NCI-H2107 (cell line): ENCODE measurements at places on chromosomes 1 and 21.

DNA sequence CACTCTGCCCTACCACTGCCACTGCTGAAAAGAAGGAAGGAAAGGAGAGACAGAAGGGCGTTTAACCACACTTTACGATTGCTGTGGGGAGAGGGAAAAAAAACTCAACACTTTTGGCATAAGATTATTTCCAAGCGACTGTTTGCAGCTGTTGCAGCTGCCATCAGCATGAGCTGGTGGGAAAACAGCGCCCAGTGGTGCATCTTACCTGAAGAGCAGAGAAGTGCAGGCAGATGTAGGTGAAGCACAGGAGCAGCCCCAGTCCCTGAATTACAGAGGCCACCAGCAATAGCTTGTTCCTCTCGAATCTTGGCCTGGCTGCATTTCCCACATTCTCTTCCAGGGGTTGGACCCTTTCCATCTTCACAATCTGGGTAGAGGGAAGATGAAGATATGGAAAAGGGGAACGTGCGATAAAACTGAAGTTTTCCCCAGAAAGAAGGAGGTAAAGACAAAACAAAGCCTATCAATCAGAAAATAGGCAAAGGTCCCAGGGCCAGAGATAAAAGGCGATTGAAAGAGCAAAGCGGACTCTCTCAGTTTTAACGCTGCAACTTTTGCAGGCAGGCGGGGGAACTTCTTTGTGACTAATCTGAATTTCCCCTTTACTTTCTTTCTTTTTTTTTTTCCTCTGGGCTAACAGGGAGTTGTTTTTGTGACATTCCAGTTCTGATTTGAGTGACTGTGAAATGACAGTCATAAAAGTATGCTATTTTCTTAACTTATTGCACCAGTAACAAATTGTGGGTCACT, at the start of gene TNFSF4:
Gene TNFSF4 (minus strand): TSS at position 516 of the 753 bp plus-strand sequence. CDS start 155 bp downstream, at position 361.
- DNase-seq = no peak

GRCh38 chr1:6145396-6145750, 34.7 kb downstream of the CHD5 start:
- DNase-seq = no peak

DNA sequence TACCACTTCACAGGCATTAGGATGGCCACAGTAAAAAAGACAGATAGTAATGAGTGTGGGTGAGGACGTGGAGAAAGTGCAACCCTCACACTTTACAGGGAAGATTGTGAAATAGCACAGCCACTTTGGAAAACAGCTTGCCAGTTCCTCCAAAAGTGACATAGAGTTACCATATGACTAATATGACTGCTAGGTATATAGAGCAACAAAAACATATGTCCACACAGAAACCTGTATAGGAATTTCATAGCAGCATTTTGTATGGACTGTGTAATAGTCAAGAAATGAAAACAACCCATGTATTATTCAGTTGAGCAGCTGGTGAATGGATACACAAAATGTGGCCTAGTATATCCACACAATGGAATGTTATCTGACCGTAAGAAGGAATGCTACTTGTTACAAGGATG, 30.4 kb upstream of the LBR start:
- DNase-seq = no peak

- no peak for DNase-seq
Observed at GRCh38 chr21:32717851-32718316, 9.9 kb downstream of the SYNJ1 start.

DNA sequence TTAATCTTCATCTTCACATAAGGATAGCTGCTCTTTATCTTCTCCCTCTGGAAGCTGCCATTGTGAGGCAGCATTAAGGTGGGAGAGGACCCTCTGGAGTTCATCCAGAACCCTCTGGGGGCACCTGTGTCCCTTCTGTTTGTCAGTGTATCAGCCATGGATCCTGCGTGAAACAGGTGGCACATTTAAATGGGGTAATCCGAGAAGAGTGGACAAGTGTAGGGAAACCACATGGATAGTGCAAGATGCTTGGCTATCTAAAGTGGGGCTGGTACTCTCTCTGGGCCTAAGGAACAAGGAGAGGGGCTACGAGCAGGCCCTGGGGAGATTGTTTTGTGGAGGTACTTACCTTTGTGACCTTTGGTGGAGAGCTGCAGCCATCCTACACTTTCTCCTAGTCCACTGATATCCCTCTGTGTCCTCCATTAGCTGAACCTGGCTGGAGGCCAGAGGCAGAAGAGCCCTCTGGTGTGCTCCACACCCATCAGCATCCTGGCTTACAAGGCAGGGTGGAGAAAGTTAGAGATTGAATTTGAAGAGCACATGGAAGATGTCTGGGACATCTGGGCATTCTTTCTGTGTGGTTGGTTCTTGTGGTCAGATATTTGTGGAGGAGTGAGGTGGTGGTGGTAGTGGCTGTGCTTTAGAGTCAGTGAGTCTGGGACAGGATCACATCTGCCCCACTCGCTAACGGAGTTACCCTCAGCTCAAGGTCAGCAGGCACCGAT, 117.7 kb downstream of the FGGY start:
- DNase-seq = no peak

DNA sequence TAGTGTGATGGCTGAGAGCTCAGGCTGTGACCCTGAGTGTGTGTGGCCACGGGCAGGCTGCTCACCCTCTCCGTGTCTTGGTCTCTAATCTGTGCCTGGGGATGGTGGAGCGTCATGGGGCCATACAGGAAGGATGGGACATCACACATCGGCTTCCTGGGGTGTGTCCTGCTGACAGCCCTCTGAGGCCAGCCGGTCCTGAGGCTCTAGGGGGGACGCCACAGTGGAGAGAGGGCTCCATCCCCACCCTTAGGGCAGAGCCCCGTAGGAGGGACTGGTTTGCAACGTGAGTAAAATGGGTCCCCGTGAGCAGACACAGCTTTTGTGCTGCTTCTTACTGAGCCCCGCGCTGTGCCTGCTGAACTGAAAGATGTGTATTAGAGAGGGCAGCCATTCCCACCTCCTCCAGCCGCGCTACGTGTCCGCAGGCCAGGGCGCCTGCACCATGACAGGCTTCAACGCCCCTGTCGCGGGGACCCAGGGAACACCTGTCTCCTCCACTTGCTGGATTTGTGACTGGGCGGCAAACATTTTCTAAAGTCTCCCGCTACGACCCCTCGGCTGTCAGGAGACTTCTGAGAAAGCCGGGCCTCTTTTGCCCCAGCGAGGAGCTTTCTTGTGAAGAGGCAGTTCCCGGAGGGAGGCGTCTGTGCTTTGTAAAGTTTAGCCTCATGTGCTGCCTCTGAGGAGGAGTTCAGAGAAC, 8.1 kb downstream of the COL18A1 start:
- no peak for DNase-seq

- no peak for DNase-seq
Observed at GRCh38 chr1:224383218-224383617, 26.5 kb downstream of the CNIH4 start.

GRCh38 chr1:205440476-205441317, 15.1 kb downstream of the BLACAT1 start:
- peak; percentile 87 for DNase-seq

DNA sequence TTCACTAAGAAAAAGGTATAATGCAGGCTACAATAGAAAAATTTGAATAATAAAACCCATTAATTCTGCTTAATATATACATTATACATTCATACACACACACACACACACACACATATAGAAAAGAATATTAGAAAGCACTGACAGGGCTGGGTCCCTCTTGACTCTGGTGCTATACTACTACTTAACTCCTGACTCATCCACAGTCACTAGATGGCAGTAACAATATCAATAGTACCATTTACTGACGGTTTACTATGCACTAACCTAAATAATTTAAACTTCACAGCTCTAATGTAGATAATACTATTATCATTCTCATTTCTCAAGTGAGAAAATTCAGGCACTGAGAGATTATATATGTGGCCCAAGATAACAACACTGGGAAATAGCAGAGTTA, 87.5 kb downstream of the COP1 start:
- DNase-seq = no peak

DNA sequence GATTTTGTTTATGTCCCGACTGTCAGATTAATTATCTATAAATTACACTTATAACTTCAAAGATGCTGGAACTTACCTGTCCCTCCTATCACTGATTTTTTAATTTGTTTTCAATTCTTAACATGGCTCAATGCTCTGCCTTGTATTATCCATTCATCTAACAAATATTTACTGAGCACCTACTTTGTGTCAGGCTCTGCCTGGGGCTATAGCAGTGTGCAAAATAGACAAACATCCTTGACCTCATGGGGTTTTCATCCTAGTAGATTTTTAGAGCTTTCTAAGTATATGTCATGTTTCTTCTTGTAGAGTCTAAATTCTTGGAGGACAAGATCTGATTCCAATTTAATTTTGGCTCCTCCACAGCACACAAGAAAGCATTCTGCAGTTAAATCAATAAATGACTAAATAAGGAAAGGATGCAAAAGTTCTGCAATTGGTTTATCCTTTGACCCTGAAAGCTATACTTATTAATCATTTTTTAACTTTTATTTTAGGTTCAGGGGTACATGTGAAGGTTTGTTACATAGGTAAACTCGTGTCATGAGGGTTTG, 10.8 kb upstream of the SMYD2 start:
- DNase-seq = no peak

DNA sequence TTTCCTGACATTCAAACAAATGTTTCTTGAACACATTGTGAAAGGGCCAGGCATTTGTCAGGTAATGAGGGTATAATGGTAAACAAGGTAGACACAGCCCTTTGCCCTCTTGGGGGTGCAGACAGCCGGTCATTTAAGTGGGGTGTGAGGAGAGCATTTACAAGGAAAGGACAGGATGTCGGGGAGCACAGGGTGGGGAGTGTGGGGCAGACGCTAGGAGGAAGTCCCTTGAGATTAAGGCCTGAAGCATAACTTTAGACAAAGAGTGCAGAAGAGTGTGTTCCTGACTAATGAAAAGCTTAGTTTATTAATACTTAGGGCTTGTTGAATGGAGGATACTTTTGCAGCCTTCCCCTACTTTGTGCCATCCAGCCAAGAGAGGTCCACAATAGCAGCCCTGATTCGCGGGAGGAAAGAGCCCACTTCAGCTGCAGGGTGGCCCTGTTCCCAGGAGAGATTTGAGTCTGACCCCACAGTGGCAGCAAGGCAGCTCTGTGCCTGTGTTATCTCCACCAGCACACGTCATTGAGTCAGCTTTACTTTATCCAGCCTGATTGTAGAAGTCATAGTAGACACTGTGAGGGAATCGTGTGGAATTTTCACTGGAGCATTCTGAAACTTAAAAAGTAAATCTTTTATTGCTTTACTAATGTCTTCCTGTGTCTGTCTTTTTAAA, 35.1 kb downstream of the MPZL1 start:
- no peak for DNase-seq

GRCh38 chr1:185595835-185596667, 138.1 kb upstream of the HMCN1 start:
- no peak for DNase-seq
